Stimulated activated CD4-positive, alpha-beta T cell treated with anti-CD3 and anti-CD28 coated beads, Interleukin-1b, Interleukin-23, amount 100 ng/mL, for 1 hour (primary cell): ENCODE measurements at places on chromosomes 1 and 21.

GRCh38 chr1:30787266-30787665 is 29.7 kb upstream of the LAPTM5 start:
- no peak for DNase-seq

DNA sequence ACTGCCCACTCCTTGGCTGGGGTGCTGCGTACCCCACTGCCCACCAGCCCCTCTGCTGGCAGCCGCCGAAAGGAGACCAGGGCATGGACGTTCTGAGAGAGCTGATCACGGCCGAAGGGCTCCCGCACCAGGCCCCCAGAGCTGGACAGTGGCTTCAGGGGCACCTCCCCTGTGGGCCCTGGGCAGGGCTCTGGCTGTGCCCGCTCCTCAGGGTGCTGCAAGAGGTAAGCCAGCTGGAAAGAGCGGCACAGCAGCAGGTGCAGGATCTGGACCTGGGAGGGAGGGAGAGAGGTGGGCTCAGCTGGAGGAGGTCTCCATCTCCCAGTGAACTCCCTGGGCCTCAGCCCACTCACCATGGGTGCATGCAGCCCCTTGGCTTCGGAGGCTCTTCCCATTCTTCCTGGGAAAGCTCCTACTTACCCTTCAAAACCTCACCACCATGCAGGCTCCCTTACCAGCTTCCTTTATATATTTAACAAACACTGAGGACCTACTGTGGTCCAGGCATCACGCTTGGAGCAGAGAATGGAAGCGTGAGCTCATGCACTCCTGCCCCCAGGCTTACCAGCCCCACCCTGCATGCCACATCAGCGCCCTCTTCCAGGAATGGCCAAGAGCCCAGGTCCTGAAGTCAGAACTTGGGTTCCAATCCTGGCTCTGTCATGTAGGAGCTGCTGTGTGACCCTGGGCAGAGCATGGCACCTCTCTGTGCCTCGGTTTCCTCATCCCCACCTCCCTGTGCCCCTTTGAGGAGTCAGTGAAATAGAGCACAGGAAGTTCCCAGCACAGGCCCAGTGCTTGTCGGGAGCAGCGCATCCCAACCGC is 6.8 kb upstream of the KIF17 start:
- no peak for DNase-seq

DNA sequence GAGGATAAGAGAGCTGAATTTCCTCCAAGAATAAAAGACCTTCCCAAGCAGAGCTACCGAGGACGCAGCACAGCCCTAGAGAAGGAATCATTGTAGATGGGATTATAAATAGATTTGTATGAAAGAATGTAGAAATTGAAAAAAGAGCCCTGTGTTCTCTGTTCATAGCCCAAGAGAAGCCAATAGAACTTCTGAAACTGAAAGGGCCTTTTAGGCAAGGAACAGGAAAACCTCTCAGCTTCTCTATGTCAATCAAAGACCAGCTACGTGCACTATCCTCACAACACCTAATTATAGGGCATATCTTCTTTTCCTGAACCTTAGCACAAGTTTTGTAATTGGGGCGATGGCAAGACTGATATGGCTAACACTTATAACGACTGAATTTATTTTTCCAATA is 192.4 kb upstream of the RNPC3 start:
- no peak for DNase-seq

DNA sequence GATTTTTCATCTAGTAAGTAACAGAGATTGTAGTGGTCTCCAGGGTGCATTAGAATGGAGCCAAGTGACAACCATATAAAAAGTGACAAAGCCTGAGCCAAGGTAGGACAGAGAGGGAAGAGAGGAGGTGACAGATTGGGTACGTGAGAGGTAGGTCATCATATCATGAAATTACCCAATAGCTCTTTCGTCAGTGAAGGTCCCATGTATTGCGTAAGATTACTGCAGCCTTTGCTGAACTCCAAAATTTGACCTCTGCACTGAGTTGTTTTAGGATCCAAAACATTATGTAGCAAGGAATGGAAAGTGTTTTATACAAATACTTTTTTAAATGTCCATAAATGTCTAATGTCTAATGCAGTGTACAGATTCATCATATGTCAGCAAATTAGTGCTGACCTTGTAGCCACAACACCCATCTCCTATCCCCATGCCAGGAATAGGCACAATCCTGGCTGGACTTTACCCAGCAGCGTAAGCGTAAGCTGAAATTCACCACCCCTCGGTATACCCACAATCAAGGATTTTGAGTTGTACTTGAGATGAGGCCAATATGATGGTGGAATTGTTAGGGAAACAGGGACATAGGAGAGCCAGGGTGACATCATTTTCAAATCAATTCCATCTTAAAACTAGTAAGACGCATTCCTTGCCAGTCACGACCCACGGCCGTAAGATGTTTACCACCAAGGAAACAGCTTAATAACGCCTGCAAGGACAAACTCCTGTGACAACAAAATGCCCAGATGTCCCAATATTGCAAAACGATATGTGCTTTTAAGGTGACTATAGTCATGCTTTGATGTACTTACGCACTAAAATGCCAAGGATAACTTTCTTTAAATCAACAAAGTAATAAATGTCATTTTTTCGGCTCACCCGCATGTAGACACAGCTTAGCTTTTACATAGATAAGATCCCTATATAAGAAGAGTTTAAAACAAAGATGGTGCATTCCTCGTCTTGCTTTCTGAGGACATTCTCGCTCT is 38.1 kb upstream of the GREM2 start:
- no peak for DNase-seq

- DNase-seq = no peak
Observed at GRCh38 chr1:171366816-171367215, 52.8 kb downstream of the FMO4 start.

- DNase-seq = no peak
Observed at GRCh38 chr1:219271818-219272535, 98.3 kb downstream of the LYPLAL1 start.
